Right atrium auricular region (tissue), 2 donors: ENCODE measurements at places on chromosomes 11 and 22.

- H3K36me3 ChIP-seq = peaks cover 71% of the 10 kb centered on the region
- no peak overlapping the region for H3K27ac ChIP-seq
- no peak for DNase-seq
- no peaks in the 10 kb centered on the region for H3K4me1 ChIP-seq
- H3K4me3 ChIP-seq = no peak overlapping the region
- H3K27me3 ChIP-seq = no peaks in the 10 kb centered on the region
These were observed 3.5 kb downstream of the SYVN1 start for GRCh38 chr11:65130631-65131416.

- H3K36me3 ChIP-seq = peaks cover 45% of the 10 kb centered on the region
- no peak overlapping the region for H3K27ac ChIP-seq
- no peak overlapping the region for H3K4me3 ChIP-seq
- no peaks in the 10 kb centered on the region for H3K4me1 ChIP-seq
- no peak for DNase-seq
- H3K27me3 ChIP-seq = no peaks in the 10 kb centered on the region
These were observed 6.1 kb upstream of the CRYBB3 start for GRCh38 chr22:25193548-25193947.

- H3K27me3 ChIP-seq = no peaks in the 10 kb centered on the region
- no peaks in the 10 kb centered on the region for H3K4me1 ChIP-seq
- no peaks in the 10 kb centered on the region for H3K36me3 ChIP-seq
- H3K4me3 ChIP-seq = no peak overlapping the region
- DNase-seq = peak; percentile 91
These were observed 10.7 kb upstream of the DSCAML1 start for GRCh38 chr11:117807482-117808327.

DNA sequence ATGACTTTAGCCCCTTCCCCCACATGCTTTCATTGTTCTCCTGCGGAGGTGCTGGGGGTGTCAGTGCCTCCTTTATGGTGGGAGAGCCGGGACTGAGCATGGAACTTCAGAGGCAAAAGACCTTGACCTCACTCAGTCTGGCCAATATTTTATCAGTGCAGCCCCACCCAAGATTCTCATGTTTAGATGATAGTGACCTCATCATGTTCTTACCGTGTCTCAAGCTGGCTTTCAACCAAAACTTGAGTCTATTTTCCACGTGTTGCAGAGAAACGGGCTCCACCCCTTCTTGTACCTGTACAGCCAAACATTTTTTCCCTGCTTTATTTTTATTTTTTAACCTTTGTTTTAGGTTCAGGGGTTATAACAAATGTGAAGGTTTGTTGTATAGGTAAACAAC lies 47.7 kb upstream of the NECTIN1 start:
- H3K36me3 ChIP-seq = no peaks in the 10 kb centered on the region
- no peaks in the 10 kb centered on the region for H3K27me3 ChIP-seq
- no peak overlapping the region for H3K4me3 ChIP-seq
